ENCODE measurements at places on chromosomes 1 and 21. TPM values are rescaled to one million over a fixed set of nuclear protein-coding genes. Genes with fewer than 3 reads are reported as not detected.

DNA sequence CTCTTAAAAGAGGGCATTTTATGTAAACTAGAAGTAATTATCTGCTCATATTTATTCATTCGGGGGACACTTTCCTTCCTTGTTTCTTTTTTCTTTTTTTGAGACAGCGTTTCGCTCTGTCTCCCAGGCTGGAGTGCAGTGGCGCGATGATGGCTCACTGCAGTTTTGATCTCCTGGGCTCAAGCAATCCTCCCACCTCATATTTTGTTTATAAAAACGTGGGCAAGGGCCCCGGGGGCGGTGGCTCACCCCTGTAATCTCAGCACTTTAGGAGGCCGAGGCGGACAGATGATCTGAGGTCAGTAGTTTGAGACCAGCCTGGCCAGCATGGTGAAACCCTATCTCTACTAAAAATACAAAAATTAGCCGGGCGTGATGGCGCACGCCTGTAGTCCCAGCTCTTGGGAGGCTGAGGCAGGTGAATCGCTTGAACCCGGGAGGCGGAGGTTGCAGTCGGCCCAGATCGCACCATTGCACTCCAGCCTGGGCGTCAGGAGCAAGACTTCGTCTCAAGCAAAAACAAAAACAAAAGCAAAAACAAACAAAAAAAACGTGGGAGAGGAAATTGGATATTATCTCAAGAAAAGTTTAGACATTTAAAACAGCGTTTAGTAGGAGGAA lies 926 bp upstream of the DFFA start:
- no peak for DNase-seq

- DNase-seq: no peak
These were observed 251.7 kb downstream of the BRINP3 start for GRCh38 chr1:190226006-190226405.

DNA sequence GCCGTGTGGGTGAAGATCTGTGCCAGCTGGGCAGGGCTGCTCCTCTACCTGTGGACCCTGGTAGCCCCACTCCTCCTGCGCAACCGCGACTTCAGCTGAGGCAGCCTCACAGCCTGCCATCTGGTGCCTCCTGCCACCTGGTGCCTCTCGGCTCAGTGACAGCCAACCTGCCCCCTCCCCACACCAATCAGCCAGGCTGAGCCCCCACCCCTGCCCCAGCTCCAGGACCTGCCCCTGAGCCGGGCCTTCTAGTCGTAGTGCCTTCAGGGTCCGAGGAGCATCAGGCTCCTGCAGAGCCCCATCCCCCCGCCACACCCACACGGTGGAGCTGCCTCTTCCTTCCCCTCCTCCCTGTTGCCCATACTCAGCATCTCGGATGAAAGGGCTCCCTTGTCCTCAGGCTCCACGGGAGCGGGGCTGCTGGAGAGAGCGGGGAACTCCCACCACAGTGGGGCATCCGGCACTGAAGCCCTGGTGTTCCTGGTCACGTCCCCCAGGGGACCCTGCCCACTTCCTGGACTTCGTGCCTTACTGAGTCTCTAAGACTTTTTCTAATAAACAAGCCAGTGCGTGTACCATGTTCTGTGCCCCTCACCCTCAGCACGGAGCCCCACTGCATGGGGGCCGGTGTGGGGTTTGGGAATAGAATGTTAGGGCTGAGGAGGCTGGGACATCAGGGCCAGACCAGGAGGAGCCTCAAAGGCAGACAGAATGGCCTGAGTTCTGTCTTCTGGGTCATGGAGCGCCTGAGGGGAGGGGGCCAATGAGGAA lies 21.3 kb downstream of the SERINC2 start:
- DNase-seq: no peak

DNA sequence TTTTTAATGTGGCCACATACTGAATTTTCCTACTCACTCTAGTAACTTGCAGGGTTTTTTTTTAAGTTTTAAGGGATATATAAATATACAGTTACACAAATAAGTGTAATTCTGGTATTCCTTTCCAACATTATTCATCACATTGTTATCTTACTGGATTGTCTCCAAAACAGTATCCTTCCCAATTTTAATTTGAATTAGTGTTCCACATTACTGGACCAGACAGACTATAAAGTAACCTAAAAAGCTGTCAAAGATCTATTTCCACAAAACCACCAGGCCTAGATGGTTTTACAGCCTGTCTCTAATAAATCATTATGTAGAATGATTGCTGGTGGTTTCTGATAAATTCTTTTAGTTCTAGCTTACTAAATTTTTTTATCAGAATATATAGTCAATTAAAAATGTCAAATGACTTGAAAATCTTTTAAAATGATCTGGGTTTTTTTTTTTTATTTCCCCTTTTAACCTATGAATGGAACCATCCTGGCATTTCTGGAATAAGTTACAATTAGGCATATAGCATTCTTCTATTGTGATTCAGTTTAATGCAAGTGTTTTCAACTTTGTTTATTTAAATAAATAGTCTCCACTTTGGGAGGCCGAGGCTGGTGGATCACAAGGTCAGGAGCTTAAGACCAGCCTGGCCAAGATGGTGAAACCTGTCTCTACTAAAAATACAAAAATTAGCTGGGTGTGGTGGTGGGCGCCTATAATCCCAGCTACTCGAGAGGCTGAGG lies 59.3 kb downstream of the PACC1 start:
- DNase-seq: no peak

DNA sequence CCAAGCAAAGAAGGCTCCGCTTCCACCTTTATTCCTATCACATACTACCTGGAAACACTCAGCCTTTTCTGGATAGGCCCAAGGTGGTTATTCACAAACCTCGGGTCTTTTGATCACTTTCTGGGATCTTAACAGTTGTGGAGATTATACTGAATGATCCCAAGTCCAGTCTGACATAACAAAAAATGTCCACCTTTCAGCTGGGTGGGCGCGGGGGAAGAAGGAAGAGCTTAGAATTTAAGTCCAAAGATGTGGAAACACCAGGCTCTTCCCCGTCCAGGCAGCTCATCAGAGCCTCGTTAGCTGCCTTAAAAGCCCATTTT lies 338 bp upstream of the C1orf53 start:
- no peak for DNase-seq

- DNase-seq: peak; percentile 32
These were observed 65.8 kb upstream of the VAMP3 start for GRCh38 chr1:7705048-7705907.

DNA sequence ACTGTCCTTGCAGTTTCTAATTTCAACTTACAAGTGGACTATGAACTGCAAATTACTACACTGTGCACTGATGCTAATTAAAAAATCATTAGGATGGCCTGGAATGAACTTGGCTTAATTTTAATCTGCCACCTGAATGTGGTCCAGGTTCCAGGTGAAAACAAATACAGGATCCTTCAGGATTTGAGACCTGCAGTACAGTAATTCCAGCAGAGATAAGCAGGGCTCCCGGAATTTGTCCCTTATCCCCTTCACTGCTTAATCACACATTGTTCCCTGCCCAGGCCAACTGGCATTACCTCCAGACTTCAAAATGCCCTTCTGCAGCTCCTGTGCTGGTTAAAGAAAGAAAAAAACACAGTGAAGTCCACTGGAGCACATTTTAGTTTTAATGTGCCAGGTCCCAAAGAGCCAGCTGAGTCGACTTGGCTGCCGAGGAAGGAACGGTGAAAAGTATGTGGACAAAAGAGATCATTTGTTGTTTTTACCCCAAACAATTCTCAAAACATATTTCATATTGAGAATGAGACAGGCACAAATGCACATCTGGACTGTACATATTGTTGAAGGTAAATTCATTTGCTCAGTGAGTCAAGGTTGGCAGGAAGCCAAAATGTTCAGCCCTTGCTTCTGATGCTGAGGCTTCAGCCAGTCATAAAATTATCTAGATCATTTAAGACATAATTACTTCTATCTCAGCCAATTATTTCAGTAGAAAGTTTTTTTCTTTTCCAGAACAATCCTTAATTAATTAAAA lies 28.3 kb downstream of the DEGS1 start:
- DNase-seq: no peak

- peak; percentile 92 for DNase-seq
These were observed at the start of the genes EMC1 and MRTO4 for GRCh38 chr1:19251305-19252196. Gene EMC1 (minus strand): TSS chr1:19251524. CDS start chr1:19251509, 15 bp downstream. Gene MRTO4 (plus strand): TSS chr1:19251805. CDS start chr1:19251836, 31 bp downstream.

- no peak for DNase-seq
These were observed 17.4 kb downstream of the LDLRAP1 start for GRCh38 chr1:25560788-25561187.

B3GALT6 gene
- 22.4 TPM for total RNA-seq

DYNLT5 gene
- not detected for total RNA-seq

GCSAML gene
- total RNA-seq: not detected

OR2L3 gene
- total RNA-seq: not detected

SH2D1B gene
- total RNA-seq: not detected
